Stimulated activated CD4-positive, alpha-beta T cell treated with anti-CD3 and anti-CD28 coated beads, Interleukin-1b, Interleukin-23, amount 100 ng/mL, for 1 hour (primary cell): ENCODE measurements at places on chromosomes 2 and 18.

GRCh38 chr2:168182550-168183249, 64.7 kb downstream of the STK39 start:
- DNase-seq = no peak

DNA sequence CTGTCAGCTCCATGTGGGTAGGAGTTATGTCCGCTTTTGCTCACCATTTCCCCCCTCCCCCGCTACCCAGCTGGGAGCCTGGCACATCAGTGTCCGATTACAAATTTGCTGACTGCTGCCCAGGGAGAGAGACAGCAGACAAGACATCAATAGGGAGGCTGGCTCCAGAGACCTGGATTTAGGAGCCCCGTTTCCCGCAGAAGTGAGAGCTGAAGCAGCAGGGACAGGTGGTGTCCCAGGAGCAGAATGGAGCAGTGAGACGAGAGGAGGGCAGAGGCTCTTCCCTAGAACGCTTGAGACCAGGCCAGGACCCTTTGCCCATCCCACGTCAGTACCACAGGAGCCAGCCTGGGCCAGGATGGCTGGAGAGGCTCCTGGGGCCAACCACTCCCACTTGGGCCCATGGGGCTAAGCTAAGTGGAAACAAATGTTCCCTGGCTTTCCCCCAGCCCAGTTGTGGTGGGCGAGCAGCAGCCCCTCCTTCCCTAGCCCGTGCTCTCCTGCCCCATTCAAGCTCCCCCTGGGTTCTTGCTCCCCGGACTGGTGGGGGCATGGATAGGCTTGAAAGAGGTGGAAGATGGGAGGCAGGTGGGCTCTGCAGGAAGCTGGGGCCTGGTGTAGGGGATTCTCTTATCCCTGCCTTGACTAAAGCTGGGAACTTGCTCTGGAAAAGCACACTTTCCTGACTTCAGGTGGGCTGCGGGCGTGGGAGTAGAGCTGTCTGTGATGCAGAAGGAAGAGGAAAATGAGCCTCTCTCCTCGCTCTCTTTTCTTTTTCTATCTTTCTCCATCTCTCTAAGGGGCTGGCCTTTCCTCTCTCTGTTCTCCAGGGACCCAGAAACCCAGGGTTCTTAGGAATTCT, 4.1 kb upstream of the WNT6 start:
- DNase-seq = no peak

DNA sequence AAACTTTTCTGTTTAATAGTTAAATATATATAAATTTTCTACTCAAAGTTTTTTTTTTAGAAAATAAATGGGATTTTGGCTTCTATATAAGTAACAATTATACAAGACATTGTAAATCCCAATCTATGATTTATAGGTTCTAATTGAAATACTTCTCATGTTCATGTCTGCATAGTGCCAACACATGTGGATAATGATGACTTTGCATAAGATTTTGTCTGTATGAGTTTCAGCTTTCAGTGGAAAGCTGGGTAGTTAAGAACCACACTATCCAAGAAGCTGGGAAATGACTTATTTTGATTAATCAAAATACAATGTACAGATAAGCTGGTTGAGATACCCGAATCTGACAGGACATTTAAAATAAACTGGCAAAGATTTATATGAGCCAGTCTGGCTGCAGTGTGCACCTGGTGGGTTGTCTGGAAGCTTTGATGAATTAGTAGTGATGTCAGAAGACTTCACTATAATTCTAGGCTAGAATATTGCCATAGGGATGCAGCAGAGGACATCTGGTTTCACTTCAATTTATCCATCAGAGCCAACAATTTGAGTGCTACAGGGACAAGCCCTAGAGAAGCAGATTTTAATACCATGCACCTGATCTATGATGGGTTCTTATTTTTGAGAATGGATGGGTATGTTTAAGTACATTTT, 45.4 kb downstream of the EML6 start:
- no peak for DNase-seq

GRCh38 chr2:111666160-111666559, 217.8 kb downstream of the ANAPC1 start:
- DNase-seq = no peak

- no peak for DNase-seq
Observed at GRCh38 chr2:154242687-154243086, 371.0 kb downstream of the GALNT13 start.

- no peak for DNase-seq
Observed at GRCh38 chr2:42135381-42136312, 33.5 kb upstream of the EML4 start.

DNA sequence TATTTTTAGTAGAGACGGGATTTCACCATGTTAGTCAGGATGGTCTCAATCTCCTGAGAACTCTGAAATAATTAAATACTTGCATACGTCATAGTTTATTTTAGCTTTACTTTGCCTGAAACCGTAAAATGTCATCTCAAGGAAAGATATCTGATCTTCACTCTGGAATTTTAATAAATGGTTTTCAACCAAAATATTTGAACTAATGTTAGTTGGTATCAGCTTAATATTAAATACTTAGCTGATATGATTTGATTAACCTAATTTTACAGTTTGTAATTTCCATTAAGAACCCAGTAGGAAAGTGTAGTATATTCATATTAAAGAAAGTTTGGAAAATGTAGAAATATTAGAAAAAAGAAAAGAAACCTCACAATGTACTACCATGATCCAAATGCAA, 41.4 kb upstream of the STON1 start:
- DNase-seq = no peak

- DNase-seq = no peak
Observed at GRCh38 chr2:167689444-167689843, 558.0 kb downstream of the STK39 start.

GRCh38 chr2:43214253-43214652, 12.2 kb downstream of the ZFP36L2 start:
- no peak for DNase-seq

- no peak for DNase-seq
Observed at GRCh38 chr18:2918761-2919550, 72.2 kb downstream of the EMILIN2 start.

- no peak for DNase-seq
Observed at GRCh38 chr2:38045811-38046210, 30.1 kb downstream of the CYP1B1 start.

DNA sequence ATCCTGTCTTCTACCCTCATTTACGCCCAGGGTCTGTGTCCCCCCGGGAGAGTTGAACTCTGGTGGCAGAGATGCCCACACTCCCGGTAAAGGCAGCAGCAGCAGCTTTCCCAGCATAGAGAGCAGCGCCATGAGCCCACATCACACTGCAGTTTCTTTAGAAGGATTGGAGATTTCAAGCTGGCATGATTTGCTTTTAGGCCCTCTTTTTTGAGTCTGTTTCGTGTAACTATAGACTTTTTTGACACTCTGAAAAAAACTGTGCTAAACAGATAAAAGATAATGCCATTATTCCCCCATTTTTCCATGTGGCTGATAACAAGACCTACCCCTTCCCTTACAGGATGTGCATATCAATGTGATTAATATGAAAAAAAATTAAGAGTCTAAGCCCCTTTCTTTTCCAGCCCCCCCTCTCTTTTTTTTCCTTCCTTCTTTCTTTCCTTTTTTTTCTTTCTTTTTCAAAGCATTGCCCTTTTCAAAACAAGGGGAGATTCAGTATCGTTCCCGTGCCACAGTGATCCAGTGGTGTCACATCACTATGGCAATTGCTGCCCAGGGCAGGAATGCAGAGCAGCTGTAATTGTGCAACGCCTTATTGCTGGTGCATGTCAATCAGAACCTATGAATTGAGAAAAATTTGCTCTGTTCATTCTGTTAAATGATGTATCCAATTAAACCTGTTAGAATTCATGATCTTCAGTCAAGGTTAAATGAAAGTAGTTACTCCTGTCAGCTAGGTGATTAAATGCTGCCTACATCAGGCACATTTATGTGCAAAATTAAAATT, 104.5 kb downstream of the CDCA7 start:
- no peak for DNase-seq

- DNase-seq = peak; percentile 31
Observed at GRCh38 chr2:9813312-9814128, 29.8 kb upstream of the TAF1B start.

GRCh38 chr2:18399601-18400000, 160.9 kb downstream of the RDH14 start:
- no peak for DNase-seq

DNA sequence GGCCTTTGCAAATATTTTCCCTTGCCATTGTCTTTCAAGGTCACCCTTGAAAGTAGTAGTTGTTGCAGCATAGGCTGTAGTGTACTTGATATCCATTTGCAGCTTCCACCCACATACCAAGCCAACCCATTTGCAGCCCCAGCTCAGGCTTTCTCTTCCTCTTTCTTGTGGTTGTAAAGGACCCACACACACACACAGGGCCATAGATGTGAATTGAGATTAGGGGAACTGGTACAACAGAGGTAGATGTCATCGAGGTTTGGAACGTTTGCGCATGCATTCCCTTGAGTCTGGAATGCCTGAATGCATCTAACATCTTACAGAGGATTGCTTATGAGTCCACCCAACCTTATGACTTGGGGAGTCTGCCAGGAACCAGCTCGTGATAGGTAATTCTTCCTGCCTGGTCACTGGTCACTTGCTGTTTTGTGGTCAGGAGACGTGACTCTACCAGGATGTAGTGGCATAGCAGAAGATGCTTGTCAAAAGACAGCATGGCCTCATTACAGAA, 91.9 kb downstream of the MRPS9 start:
- no peak for DNase-seq

- DNase-seq = no peak
Observed at GRCh38 chr2:99032001-99032400, 96.0 kb upstream of the CRACDL start.

DNA sequence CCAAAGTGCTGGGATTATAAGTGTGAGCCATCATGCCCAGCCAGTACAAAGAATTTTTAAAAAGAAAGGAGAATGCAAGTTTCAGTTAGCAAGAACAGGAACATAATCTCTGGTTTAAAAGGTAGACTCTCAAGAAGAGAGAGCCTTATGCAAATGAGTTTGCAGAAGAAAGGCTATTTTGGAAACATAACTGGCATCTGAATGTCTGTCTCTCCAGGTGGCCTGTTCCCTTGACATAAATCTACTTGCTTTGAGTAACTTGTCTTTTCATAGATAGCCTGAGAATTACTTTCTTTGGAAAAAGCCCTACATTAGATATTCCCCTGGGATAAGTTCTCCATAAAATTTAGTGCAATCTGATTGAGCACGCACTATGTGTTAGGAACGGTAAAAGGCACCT, 109.6 kb downstream of the ICOS start:
- DNase-seq = no peak

DNA sequence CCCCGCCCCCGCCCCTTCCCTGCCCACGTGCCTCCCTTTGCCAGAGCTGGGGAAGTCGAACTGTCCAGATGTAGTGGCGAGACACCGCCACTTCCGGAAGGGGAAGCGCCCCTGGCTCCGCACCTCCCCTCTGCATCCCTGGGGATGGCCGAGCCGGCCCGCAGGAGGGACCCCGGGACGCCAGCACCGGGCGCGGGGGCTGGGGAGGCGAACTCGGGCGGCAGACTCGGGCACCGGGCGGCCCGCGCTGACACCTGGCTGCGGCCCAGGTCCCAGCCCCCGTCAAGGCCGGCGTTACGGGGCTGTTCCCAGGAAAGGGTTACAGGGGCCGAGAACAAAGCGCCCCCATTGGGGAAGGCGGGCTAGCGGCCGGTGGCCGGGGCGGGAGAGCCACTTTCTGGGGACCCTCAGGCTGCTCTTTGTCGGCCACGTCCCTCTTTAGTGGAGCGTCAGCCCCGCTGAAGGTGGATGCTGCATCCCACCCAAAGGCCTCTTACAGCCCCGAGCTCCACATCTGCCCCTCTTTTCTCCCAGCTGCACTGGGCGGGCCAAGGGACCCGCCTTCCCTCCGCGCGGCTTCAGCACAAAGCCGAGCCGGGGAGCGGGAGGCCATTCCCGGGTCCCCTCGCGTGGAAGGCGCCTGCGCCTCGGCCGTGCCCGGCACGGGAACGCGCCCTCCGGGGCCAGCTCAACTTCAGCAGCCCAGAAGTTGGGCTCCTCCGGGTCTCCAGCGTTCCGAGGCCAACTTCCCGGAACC, 1.3 kb downstream of the SDC1 start:
- no peak for DNase-seq

GRCh38 chr2:108536133-108536780, 2.0 kb downstream of the LIMS1 start:
- no peak for DNase-seq

- DNase-seq = no peak
Observed at GRCh38 chr2:238968616-238969384, 120.9 kb downstream of the TWIST2 start.

DNA sequence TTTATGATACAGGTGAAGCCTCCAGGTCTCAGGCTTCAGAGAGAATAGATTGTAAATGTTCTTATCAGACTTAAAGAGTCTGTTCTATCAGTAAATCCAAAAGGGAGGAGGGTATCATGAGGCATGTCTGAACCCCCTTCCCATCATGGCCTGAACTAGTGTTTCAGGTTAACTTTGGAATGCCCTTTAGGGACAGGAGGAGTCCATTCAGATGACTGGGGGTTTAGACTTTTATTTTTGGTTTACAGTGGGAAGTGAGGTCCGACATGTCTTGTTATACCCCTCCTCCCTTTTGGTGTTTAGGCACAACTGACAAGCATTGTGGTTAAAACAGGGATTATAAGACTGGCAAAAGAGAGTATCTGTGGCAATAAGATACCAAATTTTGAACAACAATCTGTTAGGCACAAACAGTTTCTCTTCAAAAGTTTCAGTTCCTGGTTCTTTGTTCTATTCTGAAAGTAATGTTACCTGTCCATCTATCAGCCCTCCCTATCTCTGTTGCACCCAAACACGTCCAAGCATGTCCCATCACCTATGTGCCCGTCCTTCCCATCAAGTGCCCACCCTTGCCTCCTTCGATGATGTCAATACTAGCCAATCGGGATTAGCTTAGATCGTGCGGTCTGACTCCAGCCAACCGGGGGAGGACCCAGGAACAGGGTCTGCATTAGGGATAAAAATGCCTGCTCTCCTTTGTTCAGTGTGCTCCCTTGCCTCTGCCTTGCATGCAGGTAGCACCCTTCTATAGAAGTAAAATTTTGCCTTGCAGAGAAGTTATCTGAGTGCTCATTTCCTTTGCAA, 16.4 kb downstream of the TCF23 start:
- no peak for DNase-seq

- DNase-seq = no peak
Observed at GRCh38 chr18:48707636-48708296, 168.9 kb downstream of the CTIF start.

DNA sequence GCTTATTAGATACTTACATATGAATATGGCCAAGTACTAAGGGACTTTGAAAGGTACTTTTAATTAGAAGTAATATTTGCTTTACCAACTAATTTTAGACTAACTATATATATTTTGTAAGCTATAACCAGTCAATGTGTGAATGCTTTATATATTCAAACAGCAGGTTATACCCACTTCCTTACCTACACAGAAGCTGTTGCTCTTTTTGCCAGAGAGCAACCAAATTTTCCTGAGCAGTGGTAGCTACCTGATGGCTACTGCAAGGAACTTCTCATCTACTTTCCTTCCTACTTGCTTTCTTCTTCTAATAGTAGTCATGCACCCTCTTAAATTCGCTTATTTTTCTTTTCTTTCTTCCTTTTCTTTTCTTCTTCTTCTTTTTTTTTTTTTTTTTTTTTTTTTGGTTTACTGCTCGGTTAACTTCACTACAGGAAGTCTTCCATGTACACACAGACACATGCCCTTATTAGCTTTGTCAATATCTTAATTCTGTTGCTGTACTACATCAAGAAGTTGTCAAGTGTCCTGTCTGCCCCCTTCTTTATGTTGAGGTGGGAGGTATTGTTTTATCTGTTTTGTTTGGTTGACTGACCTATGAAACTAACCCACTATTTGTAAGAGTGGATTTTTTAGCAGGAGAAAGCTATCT, 95.0 kb downstream of the EPC2 start:
- DNase-seq = no peak
